ENCODE measurements at places on chromosomes 4 and X.

DNA sequence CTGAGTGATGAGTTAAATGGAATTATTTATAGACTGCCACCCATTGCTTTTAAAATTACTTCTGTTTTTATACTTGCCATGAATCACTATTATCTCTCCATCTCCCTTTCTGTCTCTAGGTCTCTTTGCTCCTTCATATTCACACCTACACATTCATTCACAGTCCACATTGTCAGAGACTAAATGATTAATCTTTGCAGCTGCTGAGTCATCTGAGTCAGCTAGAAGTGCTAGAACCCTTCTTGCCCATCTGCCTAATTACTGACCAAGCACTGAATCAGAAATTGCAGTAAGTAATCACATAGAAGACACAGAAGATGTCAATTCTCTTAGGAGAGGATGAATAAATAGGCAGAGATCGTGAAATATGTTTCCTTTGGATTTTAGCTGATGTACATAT lies 31.6 kb upstream of the RPS6KA6 start:
- peak; percentile 23 for DNase-seq

DNA sequence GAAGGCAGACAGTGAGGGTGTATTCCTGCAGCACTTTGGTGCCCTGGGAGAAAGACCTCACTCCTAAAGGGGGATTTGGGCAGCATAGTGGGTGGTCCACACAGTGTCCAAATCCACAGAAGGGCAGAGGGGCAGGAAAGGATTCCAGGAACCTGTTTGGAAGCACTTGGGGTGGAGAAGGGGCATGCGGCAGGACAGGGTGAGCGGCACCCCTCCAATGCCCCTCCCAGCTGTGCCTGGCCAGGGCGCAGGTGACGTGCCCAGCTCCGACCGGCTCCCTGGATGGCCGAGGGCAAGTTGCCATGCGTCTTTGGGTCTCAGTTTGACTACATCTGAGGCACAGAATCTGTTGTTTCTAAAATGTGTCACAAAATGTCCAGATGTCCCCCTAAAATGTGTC lies 66.5 kb upstream of the HMX1 start:
- DNase-seq = no peak

DNA sequence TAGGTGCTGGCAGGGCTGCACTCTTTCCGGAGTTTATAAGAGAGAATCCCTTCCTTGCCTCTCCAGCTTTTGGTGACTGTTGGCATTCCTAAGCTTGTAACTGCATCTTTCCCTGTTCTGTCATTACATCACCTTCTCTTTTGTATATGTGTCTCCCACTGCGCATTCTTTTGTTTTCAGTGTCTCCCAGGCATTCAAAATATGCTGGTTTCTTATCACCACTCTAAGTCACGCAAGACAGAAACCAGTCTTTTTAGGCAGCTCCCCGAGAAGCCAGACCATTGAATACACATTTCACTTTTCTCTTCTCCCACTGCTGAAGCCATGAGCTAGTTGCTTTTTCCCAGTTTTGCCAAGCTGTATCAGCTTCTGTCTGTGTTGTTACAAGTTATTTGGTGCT lies 71.0 kb downstream of the LAS1L start:
- DNase-seq = no peak

DNA sequence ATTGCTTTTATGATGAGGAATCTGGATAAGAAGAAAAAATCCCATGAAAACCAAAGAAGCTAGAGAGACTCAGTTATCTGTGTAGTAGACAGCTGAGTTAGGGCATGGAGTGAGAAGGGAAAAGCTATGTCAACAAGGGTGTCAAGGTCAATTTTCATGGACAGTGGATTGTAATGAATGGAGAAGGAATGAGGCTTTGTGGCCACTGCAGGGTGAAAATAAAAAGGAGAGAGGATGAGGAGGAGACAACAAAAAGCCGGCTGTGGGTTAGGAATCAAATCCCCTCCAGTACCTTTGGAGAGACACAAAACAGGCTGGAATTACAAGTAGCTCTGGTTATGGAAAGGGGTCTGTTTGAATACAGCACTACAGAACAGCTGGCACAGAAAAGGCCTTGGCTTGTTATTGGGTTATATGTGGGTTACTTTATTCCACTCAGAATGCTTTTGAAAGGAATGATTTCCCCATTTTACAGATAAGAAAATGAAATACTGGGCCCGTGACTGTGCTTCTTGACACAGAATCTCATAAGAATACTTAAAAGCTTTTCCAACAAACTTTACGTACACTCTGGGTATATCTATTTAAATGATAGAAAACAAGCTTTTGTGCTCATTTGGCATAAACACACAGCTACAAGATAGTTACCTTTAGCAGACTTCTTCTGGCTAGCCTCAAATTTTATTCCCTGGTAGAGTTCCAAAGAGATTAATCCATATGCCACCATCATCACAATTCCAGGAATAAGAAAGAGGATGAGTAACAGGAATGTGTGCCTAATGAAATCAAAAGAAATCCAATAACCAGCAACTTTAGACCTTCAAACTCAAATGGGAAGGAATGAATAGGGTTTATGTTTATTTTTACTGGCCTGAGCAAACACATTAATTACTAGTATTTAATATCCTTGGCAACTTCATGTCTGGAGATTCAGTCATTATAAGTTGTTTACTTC lies 7.5 kb downstream of the CCKAR start:
- DNase-seq = no peak

DNA sequence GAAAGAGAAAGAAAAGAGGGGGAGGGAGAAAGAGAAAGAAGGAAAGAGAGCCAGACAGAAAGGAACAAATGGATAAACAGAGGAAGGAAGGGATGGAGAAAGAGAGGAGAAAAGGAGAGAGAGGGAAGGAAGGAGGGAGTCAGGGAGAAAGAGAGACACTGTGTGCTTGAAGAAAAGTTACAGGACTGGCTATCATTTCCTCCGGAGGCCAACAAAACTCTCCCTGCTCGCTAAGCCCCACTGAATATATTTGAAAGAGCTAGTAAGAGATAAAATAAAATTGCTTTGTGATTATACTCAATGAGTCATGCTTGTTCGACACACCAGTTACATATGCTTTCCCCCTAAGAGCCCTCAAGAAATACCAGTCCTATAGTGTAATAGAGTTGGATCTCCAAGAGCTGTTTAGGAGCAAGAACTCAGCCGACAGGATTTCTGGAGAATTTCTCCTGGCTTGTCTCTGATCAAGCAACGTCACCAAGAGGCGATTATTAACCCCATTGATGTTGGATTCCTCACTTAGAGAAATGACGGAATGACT lies 102.2 kb downstream of the MXRA5 start:
- no peak for DNase-seq

DNA sequence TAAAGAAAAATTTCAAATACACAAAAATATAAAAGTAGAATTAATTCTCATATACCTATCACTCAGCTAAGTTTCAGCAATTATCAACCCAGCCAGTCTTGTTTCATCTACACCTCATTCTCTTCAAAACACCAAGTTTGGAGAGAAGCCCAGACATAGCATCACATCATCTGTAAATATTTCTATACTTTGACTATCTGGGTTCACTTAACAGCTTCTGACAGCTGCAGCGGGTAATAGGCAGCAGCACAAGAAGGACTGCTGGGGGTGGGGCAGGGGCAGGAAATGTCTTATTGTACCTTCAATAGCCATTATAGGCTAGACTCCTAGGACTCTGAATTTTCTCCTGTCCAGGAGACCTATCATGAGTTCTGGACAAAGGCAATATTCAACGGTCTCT lies 54.1 kb downstream of the PHF8 start:
- no peak for DNase-seq

GRCh38 chr4:88211473-88212252 lies 53.2 kb upstream of the ABCG2 start:
- no peak for DNase-seq

DNA sequence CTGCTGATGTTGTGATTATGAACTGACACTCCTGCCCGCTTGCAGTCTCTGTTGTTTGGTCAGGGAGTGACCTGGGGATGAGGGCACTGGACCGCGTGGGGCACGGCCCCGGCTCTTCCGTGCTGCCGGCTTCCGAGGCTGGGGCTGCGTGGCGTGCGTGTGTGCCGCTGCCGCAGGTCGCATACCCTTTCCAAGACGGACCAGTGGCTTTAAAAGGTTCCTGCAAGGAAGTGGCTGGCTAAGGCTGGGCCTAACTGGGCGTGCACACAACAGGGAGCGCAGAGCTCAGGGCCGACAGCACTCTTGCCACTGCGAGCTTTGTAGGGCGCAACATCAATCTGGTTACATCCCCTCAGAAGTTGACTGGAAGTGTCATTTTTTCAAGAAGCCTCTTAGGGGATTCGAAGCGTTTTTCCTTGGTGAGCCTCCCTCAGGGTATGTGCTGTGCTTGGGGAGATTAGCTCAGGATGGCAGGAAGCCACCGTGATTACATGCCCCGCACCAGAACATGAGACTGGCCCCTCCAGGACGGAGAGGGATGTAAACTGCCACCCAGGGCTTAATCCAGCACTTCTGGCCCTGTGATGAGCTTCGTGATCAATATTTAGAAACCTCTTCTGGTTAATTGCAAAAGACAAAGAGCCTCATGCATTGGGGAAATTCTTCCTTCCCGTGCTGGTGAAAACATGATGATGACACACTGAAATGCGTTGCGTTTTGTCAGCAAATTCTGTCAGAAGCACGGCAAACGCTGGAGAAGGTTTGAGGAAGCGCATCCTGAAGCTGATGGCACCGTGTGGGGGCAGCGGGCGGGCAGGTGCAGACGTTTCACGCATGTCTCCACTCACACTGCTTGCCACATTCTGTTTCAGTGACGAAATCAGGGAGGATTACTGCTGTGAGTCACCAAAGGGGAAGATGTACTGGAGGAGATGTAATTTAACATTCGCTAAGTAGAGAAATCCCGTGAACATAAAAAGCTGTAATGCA lies 11.1 kb downstream of the MAEA start:
- DNase-seq = no peak

DNA sequence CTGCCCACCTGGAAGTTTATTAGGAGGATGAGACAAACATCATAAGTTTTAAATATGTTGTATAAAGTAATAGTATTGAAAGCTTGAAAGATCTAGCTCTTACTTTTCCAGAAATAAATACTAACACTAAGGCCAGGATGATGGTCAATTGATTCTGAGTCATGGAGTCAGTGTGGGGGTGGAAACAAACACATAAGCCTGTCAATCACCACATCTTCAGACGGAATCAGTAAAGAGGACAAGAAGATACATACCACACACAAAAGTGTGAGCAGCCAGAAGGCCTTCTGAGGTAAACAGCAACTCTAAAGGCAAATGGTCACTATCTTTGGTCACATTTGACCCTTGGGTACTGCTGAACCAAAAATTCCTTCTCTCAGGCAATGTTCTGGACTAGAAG lies 365.0 kb upstream of the RASGEF1B start:
- no peak for DNase-seq

GRCh38 chr4:3829956-3830773 lies 64.0 kb downstream of the ADRA2C start:
- DNase-seq = no peak

DNA sequence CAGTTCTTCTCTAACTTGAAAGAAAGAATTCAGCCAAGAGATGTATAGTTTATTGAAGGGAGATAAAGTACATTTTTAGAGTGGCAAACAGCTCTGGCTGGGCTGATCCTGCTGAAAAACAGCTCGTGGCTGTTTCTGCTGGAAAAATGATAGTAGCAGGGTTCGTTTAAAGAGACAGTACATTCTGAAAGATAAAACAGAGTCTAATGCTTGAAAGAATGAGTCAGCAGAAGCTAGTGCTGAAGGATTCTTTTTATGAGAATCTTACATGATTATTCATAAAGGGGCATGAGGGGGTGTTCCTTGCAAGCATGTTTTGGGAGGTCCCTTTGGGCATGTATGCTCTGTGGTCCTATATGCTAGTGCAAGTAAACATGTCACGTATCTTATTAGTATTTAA lies 790.0 kb downstream of the PCDH18 start:
- no peak for DNase-seq

- peak; percentile 89 for DNase-seq
These were observed 97.3 kb downstream of the RS1 start for GRCh38 chrX:18574591-18574990.

- no peak for DNase-seq
These were observed 48.0 kb upstream of the IGFBP7 start for GRCh38 chr4:57158221-57158620.

- DNase-seq = no peak
These were observed 756 bp downstream of the IGFBP7 start for GRCh38 chr4:57109411-57109846.

DNA sequence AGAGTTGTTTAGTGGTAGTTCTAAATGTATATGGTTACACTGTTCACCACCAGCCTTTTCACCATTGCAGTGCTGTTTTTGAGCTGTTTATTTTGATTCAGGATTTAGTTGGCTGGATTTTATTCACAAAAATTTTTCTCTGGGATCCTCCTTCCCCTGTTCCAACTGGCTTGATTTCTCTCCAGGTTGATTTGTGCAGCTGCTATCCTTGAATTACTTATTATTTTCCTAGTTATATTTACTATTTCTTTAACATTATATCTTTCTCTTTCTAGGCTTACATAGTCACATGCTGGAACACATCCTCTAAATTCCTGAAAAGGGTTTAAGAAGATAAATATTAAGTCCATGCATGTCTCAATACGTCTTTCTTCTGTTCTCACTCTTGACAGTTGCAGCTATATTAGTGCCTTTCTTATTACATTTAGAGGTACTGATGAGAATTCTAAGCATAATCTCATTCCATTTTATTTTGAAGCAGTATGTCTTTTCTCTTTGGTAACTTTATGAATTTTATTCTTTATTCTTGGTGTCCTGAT lies 82.2 kb downstream of the SUPT20HL2 start:
- DNase-seq = no peak

DNA sequence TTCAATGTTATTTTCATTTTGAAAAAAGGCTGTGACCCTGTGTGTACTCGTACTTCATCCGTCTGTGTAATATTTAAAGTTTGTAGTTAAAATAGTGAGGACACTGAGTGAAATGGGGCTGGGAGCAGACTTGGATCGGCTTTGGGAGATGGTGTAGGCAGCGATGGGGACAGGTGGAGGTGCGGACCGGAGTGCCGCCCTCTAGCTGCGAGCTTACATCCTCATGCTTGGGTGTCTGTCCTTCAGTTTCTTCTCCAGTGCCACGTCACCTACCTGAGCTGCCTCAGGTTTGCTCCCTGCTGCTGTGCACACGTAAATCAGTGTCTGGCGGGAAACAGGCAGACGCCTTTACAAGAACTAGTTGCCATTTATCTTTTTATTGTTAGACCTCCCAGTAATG lies 146.1 kb downstream of the GPR143 start:
- no peak for DNase-seq

DNA sequence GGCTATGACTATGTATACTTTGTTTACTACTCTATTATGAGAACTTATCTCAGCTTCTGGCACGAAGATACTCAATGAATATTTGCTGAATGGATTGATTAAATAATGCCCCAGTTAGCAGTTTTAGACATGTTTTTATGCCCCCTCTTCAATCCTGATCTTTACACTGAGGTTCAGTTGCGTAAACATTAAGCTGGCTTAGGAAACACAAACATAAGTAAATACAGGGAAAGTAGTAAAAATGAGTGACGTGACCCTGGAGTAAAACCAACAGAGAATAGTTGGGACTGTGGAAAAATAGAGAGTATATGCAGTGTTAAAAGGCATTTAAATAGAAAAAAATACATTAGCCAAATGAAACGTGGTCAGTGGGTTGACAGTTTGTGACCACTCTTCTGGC lies 387.0 kb upstream of the ACTRT1 start:
- DNase-seq = no peak

- no peak for DNase-seq
These were observed 73.6 kb downstream of the MED28 start for GRCh38 chr4:17688011-17688441.
